Uterus (tissue), 4 donors: ENCODE measurements at places on chromosomes 7 and 10. TPM values are rescaled to one million over a fixed set of nuclear protein-coding genes. Genes with fewer than 3 reads are reported as not detected.

GRCh38 chr7:116955340-116955739 lies 2.0 kb downstream of the ST7 start:
- no peaks in the 10 kb centered on the region for H3K36me3 ChIP-seq
- H3K27ac ChIP-seq: peak overlapping the region; percentile 100
- no peak for DNase-seq
- no peaks in the 10 kb centered on the region for H3K27me3 ChIP-seq

GRCh38 chr7:132577206-132578049 lies 1.2 kb upstream of the PLXNA4 start:
- peak; percentile 82 for DNase-seq
- no peak overlapping the region for H3K4me3 ChIP-seq
- H3K27ac ChIP-seq: no peak overlapping the region
- H3K4me1 ChIP-seq: no peaks in the 10 kb centered on the region
- H3K36me3 ChIP-seq: no peaks in the 10 kb centered on the region

DNA sequence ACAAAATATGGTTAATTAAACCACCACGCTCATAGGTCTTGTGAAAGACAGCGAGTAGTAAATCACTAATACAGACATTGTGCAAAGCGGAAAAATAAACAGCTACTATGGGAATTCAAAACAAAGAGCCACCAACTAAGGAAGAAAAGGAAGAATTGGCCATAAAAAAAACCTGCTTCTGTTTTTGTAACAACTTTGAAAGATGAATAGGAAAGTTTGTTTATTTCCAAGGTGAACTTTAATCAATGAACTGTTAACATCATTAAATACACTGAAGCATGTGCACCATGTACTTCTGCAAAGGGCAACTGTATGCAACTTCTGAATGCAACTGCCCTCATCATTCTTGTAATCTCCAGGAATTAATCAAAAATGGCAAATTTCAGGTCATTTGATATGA lies 651.1 kb downstream of the PARD3 start:
- no peak overlapping the region for H3K4me3 ChIP-seq
- no peak overlapping the region for H3K27ac ChIP-seq
- H3K36me3 ChIP-seq: no peaks in the 10 kb centered on the region
- no peaks in the 10 kb centered on the region for H3K4me1 ChIP-seq
- H3K27me3 ChIP-seq: no peaks in the 10 kb centered on the region

GRCh38 chr10:126058507-126058906 lies 162.1 kb downstream of the FANK1 start:
- DNase-seq: no peak
- no peak overlapping the region for H3K4me3 ChIP-seq
- no peaks in the 10 kb centered on the region for H3K36me3 ChIP-seq
- no peaks in the 10 kb centered on the region for H3K27me3 ChIP-seq

DNA sequence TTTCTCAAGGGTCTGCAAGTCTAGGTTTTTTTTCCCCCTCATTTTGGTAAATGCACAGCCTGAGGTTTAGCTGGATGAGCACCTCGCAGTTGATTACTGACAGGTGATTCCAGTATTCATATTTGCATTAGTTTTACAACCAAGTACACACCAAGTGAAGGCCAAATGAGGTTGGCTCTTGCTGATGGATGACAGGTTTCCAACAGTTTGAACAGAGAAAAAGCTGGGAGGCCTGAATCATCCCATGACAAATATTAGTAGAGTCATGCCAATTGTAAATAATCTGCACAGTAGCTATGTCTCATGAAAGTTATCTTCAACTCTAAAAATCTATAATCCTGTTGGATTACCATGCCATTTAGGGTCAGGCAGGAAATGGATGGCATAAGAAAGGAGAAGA lies 399.8 kb downstream of the HTR7 start:
- H3K4me3 ChIP-seq: no peak overlapping the region
- no peak overlapping the region for H3K27ac ChIP-seq
- H3K4me1 ChIP-seq: no peaks in the 10 kb centered on the region
- no peaks in the 10 kb centered on the region for H3K36me3 ChIP-seq

- no peaks in the 10 kb centered on the region for H3K36me3 ChIP-seq
- H3K27me3 ChIP-seq: no peaks in the 10 kb centered on the region
- no peak overlapping the region for H3K27ac ChIP-seq
- H3K4me1 ChIP-seq: no peaks in the 10 kb centered on the region
- DNase-seq: no peak
Measured at GRCh38 chr7:141144921-141145629, 71.2 kb downstream of the TMEM178B start.

- H3K27me3 ChIP-seq: no peaks in the 10 kb centered on the region
- DNase-seq: no peak
- no peaks in the 10 kb centered on the region for H3K36me3 ChIP-seq
- H3K4me3 ChIP-seq: peak overlapping the region; percentile 31
- H3K27ac ChIP-seq: peak overlapping the region; percentile 83
Measured at GRCh38 chr10:10911035-10911434, 106.6 kb upstream of the CELF2 start.

DNA sequence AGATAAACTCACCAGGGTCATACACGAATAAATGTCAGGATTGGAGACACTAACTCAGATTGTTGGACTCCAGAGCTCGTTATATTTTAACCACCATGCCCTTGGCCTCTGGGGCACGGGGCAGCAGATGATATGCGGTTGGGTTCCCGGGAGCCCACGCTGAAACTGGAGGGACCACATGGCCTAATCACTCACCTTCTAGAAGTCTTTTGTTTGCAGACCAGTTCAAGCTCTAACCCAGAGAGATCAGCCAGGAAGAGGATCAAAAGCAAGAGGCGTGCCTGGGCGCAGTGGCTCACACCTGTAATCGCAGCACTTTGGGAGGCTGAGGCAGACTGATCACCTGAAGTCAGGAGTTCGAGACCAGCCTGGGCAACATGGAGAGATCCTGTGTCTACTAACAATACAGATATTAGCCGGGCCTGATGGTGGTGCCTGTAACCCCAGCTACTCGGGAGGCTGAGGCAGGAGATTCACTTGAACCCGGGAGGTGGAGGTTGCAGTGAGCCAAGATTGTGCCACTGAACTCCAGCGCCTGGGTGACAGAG lies 42.6 kb upstream of the ECHDC3 start:
- H3K27ac ChIP-seq: no peak overlapping the region
- H3K36me3 ChIP-seq: no peaks in the 10 kb centered on the region
- H3K4me1 ChIP-seq: no peaks in the 10 kb centered on the region
- H3K4me3 ChIP-seq: no peak overlapping the region

GRCh38 chr7:20228654-20229053 lies 11.5 kb upstream of the MACC1 start:
- no peaks in the 10 kb centered on the region for H3K27me3 ChIP-seq
- no peaks in the 10 kb centered on the region for H3K4me1 ChIP-seq
- no peak for DNase-seq
- no peak overlapping the region for H3K27ac ChIP-seq
- no peaks in the 10 kb centered on the region for H3K36me3 ChIP-seq

DNA sequence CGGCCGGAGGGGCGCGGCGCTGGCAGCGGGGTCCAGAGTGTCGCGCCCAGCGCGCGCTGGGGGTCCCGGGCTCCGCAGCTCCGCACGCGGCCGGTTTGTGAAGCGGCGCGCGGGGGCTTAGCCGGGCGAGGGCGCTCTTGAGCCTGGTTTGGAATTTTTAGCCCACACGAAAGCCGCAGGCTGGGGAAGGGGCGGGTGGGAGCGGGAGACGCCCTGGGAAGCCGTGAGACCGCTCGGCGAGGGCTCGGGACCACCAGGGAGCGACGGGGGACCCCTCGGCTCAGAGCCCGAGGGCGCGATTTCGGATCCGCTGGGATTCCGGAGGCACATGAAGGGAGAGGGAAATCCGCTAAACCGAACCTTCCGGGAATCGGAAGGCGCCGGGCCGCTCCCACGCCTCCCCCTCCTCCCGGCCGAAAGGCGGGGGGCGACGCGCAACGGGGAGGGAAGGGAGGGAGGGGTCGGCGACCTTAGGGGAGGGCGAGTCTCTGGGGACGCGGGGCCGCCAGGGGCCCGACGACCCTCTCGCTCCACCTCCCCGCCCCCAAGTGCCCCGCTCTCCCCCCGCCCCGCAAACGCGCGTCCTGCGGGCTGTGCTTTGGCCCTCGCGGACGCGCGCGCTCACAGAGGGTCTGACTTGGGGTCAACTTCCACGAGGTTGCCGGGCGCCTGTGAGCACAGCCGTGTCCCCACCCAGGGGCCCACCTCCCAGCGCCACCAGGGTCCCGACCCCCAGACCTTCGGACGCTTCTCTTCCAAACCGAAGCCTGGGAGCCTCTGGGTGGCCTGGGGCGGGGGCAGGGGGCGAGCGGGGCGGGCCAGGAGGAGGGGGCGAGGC lies 5.1 kb upstream of the ELFN1 start:
- H3K27ac ChIP-seq: peak overlapping the region; percentile 24
- DNase-seq: peak; percentile 41
- H3K27me3 ChIP-seq: peaks cover 18% of the 10 kb centered on the region
- H3K4me3 ChIP-seq: peak overlapping the region; percentile 35
- peaks cover 35% of the 10 kb centered on the region for H3K4me1 ChIP-seq

- no peak overlapping the region for H3K4me3 ChIP-seq
- no peaks in the 10 kb centered on the region for H3K36me3 ChIP-seq
- peaks cover 3% of the 10 kb centered on the region for H3K4me1 ChIP-seq
- no peaks in the 10 kb centered on the region for H3K27me3 ChIP-seq
- no peak for DNase-seq
- no peak overlapping the region for H3K27ac ChIP-seq
Measured at GRCh38 chr10:77566236-77566635, 71.4 kb downstream of the KCNMA1 start.

DNA sequence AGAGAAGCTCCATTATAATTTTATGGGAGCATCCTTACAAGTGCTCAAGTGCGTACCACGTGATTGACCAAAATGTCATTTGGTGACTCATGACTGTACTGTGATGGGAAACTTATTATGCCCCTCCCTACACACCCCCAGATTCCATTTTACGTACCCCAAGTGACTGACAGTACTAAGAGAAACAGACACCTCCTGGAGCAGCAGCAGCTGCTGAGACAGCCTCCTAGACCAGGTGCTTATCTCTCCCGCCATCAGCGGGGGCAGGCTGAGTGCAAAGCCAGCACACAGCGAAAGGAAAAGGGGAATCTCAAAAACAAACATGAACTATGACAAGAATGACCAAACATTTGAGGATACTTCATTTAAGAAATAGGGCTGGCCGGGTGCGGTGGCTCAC lies 4.2 kb upstream of the ADAM12 start:
- DNase-seq: no peak
- no peak overlapping the region for H3K4me3 ChIP-seq
- no peaks in the 10 kb centered on the region for H3K36me3 ChIP-seq
- H3K27ac ChIP-seq: no peak overlapping the region
- H3K27me3 ChIP-seq: no peaks in the 10 kb centered on the region

DNA sequence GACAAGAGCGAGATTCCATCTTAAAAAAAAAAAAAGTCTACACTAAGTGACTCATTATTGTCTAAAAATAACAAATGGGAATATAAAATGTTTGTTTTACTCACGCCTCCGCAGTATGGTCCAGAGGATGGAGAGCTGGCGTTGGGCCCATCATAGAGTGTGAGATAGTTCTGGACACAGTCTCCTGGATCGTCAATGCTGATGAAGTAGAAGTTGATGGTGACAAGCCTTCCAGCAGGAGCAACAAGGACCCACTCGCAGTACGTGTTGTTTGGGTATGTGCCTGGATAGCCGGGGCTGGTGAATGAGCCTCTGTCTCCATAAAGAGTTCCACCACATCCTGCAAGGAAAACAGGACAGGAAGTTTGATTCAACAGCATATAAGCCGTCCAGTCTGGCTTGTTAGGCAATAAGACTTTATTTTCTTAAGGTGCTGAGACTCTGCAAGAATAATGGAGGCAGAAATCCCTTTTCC lies 11.5 kb upstream of the RSU1 start:
- no peaks in the 10 kb centered on the region for H3K4me1 ChIP-seq
- H3K4me3 ChIP-seq: no peak overlapping the region
- DNase-seq: peak; percentile 57
- H3K27me3 ChIP-seq: no peaks in the 10 kb centered on the region

DNA sequence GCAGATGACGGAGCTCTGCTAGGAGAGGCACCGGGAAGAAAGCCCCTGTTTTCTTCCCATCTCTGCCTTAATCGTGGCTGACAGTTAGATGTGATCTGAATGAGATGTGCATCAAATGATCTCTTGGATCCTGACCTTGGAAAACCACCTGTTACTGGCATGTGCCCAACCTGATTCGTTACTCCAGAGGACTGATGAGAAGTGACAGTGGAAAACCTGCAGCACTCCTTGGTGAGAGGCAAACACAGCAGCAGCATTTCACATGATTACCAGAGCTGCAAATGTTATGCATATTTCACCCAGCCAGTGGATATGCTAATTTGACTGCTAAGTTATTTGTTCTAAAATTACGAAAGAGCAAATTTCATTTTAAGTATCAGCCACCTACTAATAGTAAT lies 95.3 kb downstream of the PTPRN2 start:
- H3K4me3 ChIP-seq: no peak overlapping the region
- H3K27ac ChIP-seq: no peak overlapping the region
- no peak for DNase-seq
- H3K4me1 ChIP-seq: no peaks in the 10 kb centered on the region
- H3K27me3 ChIP-seq: no peaks in the 10 kb centered on the region

- DNase-seq: no peak
- no peaks in the 10 kb centered on the region for H3K4me1 ChIP-seq
- no peaks in the 10 kb centered on the region for H3K36me3 ChIP-seq
- H3K4me3 ChIP-seq: no peak overlapping the region
Measured at GRCh38 chr7:44987457-44987856, 8.6 kb upstream of the MYO1G start.

DNA sequence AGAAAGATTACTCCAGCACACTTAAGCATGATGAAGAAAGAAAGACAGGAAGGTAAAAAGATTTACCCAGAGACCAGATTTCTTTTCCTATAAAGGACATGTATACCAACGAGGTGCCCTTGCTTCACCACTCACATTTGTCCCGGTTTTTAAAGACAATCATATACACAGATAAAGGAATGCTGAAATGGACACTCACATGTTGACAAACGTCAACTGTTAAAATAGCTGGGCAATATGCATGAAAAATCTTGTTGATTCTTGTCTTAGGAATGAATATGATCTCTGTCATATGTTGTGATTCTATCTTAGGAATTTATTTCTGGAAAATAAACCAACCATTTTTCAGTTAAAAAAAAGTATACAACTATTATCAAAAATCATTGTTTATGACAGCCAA lies 158.2 kb downstream of the SRPK2 start:
- H3K27ac ChIP-seq: no peak overlapping the region
- H3K36me3 ChIP-seq: no peaks in the 10 kb centered on the region
- H3K4me3 ChIP-seq: no peak overlapping the region
- no peak for DNase-seq

Gene DPP6
- 27.1 TPM for total RNA-seq

Gene DDC
- total RNA-seq: not detected

Gene PVRIG
- total RNA-seq: not detected

Gene RPS24
- 1,764 TPM for total RNA-seq

Gene IGF2BP3
- total RNA-seq: 45.8 TPM

Gene ITPRID1
- 1.6 TPM for total RNA-seq

Gene KNDC1
- total RNA-seq: 6.0 TPM

Gene PALD1
- 6.8 TPM for total RNA-seq

Gene PIP
- not detected for total RNA-seq

Gene CTAGE4
- 0.29 TPM for total RNA-seq

Gene LSM8
- total RNA-seq: 44.6 TPM
